Keratinocyte (primary cell): ENCODE measurements at places on chromosomes 5 and 9. TPM values are rescaled to one million over a fixed set of nuclear protein-coding genes. Genes with fewer than 3 reads are reported as not detected.

DNA sequence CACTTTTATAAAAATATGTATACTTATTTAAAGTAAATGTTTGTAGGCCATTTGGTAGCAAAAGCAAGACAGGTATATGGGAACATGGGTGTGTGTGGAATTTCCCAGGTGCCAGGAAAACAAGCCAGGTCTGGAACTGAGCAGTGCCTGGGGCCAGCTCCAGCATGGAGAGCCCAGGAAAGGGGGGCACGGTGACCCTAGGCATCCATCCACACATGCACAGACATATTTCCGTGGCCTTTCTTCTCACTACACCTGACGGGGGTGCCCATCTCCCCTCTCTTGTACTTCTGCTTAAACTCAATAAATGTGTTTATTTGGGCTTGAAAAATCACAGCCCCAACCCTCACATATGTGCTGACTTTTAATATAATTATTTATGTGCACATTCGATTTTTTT, 31.2 kb upstream of the CXCL14 start:
- no peak for DNase-seq

DNA sequence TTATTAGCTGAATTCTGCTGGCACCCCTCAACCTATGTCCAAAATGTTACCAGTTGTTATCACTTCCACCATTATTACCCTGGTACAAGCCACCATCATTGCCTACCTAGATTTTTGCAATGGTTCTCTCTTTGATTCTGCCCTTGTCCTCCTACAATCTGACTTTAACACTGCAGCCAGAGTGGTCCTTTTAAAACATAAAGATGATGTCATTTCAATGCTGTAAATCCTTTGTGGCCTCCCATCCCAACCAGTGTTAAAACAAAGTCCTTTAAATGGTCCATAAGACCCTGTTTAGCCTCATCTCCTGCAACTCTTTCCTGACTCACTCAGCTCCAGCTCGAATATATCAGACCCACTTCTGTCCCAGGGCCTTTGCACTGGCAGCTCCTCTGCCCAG, 54.9 kb upstream of the FSTL4 start:
- no peak for DNase-seq

DNA sequence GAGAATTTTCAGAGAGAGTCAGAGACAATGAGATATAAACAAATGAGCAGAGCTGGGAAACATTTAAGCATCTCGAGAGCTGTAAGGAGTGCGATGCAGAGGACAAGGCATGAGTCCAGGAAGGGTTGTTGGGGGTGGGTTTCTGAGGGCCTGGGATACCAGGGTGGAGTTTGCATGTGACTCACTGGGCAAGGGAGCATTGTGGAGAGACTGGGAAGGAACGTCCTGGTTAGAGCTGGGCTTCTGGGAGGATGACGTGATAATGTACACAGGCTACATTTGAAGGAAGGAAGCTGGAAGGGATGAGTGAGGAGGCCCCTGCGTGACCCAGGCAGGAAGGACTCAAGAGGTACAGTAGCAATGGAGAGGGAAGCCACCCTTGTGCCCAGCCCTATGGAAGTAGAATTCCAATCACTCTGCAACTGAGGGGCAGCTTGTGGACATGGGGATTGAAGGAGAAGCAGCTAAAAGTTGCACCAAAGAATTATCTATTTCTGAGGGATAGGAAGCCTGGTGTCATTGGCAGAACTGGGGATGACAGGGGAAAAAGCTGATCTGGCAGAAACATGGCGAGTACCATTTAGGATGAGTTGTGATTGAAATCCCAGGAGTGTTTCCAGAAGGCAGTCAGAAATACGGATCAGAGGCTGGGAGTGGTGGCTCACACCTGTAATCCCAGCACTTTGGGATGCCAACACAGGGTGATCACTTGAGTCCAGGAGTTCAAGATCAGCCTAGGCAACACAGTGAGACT, 59.3 kb upstream of the AFAP1L1 start:
- DNase-seq = no peak

GRCh38 chr9:75669721-75670120, 220.8 kb upstream of the PCSK5 start:
- no peak for DNase-seq

GRCh38 chr5:24999732-25000131, 355.0 kb upstream of the CDH10 start:
- no peak for DNase-seq

- DNase-seq = no peak
Observed at GRCh38 chr9:94613003-94613402, 19.4 kb upstream of the FBP2 start.

- no peak for DNase-seq
Observed at GRCh38 chr9:121486043-121486442, 13.6 kb downstream of the GGTA1 start.

DNA sequence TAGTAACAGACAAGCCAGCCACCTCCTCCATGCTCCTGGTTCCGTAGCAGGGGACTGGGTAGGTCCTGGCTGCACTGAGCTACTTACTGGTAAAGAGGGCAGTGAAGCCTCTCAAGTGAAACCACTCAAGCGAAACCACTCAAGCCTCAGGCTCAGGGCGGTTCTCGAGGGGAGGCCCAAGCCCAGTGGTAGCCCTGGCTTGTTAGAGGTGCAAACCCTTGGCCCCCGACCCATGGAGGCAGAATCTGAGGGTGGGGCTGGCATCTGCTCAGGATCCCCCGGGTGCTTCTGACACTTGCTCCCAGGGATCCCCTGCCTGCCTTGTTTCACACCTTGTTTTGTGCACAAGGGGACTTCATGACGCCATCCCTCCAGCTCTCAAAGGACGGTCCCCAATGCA, 76.5 kb upstream of the OLFM1 start:
- DNase-seq = no peak

Gene STKLD1
- 0.39 to 0.77 TPM in 2 of 3 replicates, not detected in the other for polyA plus RNA-seq

Gene KIF4B
- polyA plus RNA-seq = not detected in 3 replicates
